ENCODE measurements at places on chromosomes 3 and 15.

DNA sequence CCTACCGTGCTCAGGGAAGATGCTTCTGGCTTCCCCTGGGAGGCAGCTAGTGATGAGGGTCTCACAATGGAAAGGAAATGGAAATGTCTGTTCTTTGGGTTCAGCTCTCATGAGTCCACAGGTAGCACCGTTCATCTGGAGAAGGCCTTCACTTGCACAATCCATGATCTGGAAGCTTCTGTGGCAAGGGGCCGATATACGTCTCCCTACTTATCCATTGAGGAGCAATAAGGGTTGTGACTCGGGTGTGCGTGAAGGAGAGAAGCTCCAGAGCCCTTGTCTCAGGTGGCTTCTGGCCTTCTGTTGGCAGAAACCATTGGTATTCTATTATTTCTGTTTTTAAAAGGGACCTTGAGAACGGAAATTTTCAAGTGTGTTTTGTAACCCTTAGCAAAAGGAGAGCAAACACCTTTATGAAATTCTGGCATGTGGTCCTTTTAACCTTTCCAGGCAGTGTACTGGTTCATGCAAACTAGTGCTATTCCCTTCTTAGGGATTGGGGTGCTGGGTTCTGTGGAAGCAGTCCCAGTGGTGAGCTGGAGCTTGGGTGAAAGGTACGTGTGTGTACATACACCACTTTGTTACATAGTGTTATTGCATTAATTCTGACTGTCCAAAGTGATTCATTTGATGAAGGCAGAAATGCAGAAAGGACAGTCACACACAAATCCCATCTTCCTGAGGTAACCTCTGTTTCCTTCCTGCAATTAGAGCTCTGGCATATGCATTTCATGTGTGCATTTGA is 32.5 kb downstream of the KLF13 start:
- DNase-seq = no peak

DNA sequence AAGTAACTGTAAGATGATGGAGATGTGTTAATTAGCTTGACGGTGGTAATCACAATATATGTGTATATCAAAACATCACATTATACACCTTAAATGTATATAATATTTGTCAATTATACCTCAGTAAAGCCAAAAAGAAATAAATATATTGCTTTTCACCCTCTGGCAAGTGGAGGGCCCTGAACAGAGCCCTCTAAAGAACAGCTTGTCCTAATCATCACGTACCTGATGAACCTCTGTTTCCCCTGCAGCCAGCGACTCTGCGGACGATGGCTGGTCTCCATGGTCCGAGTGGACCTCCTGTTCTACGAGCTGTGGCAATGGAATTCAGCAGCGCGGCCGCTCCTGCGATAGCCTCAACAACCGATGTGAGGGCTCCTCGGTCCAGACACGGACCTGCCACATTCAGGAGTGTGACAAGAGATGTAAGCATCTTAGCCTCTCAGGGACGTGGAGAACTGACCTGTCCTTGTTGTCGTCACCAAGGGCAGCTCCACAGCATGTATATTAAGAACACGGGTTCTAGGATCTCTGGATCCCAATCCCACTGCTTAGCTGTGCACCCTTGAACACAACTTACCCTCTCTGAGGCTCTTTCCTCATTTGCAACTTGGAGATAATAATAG is 6.3 kb downstream of the THBS1 start:
- DNase-seq = no peak

DNA sequence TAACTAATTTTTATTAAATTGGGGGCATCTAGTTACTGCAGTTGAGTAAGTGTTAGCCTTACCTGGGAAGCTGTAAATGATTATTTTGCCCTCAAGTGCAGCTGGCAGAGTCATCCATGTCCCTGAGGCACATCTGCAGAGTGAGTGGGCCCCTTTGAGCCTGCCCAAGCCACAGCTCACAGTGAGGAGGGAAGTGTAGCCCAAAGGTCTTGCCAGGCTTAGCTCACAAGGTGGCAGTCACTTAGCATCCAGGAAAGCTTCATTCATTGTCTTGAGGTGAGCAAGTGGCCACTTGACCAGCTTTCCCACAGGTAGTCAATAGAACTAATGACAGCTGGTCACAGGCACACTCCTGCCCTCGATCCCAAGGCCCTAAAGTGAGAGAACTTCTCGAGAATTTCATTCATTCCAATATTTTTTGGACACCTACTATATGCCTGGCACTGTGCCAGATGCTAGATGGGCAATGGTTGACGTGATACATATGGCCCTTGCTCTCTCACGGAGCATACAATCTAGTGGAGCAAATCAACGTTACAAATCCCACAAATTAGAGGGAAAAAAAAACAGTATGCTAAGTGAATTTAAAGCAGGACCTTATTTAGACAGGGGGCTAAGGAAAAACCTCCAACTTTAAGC is 163.3 kb upstream of the IL12A start:
- DNase-seq = no peak

DNA sequence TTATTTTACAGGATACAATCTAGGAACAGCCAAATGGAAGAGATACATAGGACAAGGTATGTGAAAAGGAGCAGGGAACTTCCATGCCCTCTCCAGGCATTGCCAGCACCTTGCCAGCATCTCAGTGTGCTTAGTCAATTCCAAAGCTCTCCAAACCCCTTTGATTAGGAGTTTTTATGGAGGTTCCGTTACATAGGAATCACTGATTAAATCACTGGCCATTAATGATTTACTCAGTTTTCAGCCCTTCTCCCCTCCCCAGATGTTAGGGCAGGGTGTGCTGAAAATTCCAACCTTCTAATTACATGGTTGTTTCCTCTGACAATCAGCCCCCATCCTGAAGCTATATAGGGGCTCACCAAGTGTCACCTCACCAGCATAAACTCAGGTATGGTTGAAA is 11.5 kb downstream of the MYLK start:
- DNase-seq = no peak

DNA sequence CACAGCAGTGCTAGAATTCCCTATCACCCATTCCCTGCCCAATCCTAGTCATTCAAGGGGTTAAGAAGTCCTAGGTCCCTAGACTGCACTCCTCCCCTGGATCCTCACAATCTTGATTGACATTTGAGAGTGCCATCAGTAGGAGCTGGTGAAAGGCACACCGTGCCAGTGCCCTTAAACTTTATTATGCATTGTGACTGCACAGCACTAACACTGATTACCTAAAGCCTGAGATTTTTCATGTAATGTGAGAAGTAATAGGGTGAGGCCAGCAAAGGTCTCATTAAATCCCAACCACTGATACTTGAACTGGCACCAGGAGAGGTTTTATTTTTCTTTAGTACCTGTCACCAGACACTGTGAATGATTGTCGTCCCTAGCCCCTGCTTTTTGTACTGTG is 16.3 kb downstream of the GXYLT2 start:
- DNase-seq = no peak

DNA sequence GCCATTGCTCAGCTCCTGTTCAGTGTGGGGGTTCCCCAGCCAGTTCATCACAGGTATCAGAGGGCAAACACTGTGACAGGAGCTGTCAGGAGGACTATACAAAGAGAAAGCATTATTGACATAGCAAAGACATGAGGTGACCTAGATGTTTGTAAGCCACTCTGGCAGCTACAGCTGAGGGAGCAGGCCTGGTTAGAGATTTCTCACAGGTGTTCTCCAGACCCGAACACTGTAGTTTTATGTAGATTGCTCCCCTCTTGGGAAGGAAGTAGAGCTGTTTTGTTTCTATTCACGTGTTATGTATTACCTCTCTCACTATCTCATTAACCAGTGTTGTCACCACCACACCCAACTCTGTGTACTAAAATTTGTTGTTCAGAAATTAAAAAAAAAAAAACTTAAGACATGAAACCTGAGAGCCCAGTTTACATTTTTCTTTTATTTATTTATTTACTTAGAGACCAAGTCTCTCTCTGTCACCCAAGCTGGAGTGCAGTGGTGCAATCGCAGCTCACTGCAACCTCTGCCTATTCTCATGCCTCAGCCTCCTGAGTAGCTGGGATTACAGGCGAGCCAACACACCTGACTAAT is 123.7 kb downstream of the RBPMS2 start:
- DNase-seq = no peak

DNA sequence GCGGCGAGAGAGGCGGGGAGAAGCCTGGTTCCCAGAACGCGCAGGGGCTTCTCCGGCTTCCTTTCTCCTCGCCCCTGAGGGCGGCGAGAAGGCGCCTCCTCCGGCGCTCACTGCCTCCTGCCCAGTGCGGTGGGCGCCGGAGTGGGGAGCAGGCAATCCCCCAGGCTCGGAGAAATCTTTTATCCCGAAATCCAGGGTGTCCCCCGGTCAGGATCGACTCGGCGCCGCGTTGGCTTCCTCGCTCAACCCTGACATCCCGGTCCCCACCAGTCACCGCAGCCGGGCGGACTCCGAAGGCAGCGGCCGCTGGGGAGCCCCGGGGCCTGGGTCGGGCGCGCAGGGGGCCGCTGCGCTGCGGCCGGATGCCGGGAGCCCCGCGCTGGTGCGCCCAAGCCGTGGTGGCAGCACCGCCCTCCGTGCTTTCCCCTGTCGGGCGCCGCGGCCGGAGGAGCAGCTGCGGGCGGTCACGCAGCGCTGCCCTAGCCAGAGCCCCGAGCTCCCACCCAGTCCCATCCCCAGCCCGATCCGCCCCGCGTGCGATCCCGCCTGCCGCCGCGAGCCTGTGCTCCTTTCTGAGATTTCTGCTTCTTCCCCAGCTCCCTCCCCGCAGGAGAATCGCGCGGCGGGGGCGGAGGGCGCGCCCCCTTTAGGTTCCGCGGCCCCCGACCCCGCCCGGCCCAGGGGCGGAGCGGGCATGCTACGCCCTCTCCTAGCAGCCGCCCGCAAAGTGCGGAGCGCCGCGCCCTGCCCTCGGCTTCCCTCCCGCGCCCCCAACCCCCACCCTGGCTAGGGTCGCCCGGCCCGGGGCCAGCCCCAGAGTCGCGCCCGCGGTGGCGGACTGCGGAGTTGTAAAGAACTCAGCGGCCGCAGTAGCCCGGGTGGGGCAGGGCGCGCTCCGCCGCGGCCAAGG is 683 bp upstream of the CACNA2D3 start:
- DNase-seq = no peak

- no peak for DNase-seq
Observed at GRCh38 chr3:150975992-150976368, 3.5 kb upstream of the CLRN1 start.

DNA sequence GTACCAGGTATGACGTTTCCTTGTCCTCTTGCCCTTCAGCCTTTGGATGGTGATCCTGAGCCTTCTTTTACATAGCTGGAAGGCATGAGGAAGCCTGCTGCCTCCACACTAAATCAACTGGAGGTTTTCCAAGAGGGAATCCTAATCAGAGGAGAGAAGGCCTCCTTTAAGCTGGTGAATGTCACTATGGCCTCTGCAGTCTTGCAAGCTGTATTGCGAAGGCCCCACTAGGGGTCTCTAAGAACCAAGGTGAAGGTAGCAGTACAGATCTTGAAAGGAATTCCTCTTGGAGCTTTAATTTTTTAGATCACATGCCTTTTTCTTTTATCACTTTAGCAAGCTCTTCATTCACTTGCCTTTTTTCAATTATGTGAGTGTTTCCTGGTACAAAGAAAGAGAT is 119.2 kb downstream of the GHSR start:
- DNase-seq = no peak

Data from left lung (tissue), 14 donors.